ENCODE measurements at places on chromosomes 12 and 14. TPM values are rescaled to one million over a fixed set of nuclear protein-coding genes. Genes with fewer than 3 reads are reported as not detected.
A peak's percentile ranks its signal among the peaks of the same experiment; 100 is the strongest.

KIF26A gene
- total RNA-seq: 5.5 TPM

PRKCH gene
- total RNA-seq: 17.8 TPM

PLEK2 gene
- total RNA-seq: 36.5 TPM

PLEKHH1 gene
- total RNA-seq: 32.4 TPM

STXBP6 gene
- total RNA-seq: 35.7 TPM

STAC3 gene
- total RNA-seq: 0.70 TPM

RPL10L gene
- not detected for total RNA-seq

KRT3 gene
- total RNA-seq: not detected

SMAGP gene
- total RNA-seq: 95.1 TPM

FKBP3 gene
- 94.8 TPM for total RNA-seq

KRT8 gene
- total RNA-seq: 3,707 TPM

- peak; percentile 18 for DNase-seq
Measured at GRCh38 chr14:28142400-28143015, 624.1 kb upstream of the FOXG1 start.

DNA sequence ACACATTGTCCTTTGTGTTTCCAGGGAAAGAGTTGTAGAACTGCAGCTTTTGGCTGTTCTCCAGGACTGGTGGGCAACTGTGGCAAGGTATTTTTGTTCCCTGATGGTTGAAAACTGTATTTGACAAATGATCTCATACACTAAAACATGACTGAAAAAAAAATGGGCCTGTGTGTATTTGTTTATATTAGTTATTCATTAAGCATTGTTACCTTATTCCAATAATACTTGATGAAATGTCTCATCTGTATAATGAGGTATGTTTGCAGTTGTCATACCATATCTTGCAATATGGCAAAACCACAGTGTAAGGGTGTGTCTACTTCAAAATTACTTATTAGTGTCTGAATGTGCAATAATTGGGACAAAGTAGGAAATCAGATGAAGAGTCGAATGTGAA lies 479.4 kb upstream of the NOVA1 start:
- DNase-seq: no peak

DNA sequence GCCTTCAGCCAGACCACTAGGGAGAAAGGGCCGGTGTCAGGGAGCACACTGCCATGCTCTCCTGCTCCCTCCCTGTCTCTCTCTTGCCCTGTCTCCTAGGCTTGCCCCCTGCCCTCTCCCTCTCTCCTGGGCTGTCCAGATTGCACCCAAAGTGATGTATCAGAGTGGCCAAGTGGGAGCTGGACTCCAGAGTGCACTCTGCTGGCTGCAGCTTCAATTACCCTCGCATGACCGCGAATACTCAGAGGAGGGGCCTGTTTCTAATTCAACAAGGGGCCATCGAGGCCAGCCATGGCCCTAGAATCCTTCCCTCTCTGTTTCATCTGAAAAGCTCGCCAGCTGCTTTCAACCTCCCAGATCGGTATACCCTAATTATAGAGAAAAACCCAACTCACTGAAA lies 206.4 kb upstream of the FKBP4 start:
- DNase-seq: no peak

DNA sequence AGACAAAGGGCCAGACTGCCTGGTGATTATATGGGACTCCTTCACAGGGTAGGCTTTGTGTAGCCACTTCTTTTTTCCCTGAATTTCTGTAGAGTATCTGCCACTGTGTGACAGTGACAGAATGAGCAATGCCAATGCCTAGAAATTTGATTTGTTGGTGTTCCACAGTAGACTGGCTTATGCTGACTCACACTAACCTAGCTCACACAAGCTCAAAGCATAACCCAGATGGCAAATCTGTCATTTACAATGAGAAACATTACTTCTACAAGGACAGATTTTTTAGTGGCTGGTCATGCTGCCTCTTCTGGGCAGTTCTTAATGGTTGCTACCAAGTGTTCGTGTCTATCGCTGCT lies 15.9 kb downstream of the CFAP251 start:
- no peak for DNase-seq

- no peak for DNase-seq
Measured at GRCh38 chr12:111411185-111411764, 5.6 kb downstream of the SH2B3 start.

DNA sequence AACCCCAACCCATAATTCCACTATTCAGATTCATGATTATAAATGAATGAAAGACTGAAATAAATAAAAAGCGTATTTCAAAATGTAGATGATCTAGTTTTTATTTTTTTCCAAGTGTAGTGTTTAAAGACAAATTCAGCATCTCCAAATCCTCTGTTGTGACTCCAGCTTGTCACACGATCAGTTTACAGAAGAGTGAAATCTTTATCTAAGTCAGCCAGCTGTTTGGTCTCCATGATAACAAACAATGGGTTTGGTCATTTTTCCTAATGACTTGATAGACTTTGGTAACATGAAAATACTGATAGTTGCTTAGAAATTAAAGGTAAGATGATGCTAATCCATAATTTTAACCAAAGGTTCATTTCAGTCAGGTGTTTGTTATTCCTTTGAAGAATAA lies 114.5 kb upstream of the RASSF8 start:
- DNase-seq: no peak

DNA sequence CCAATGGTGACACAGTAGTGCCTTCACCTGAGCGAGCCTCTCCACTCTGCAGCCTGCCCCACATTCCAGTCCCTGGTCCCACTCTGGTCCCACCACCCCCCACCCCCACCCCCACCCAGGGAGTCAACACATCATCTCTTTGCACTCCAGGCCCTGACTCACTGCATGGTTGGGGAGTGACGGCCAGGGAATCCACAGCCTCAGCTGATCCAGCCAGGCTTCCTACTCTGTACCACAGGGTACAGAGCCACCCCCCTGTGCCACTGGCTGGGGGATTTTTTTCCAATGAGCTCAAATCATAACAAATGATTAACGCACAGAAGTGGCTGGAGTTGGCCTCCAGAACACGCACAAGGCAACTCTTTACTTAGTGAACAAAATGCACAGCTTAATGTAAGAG lies 233.7 kb downstream of the NTF3 start:
- no peak for DNase-seq

GRCh38 chr12:79858518-79858917 lies 76.4 kb downstream of the PPP1R12A start:
- DNase-seq: no peak

GRCh38 chr14:103737432-103738045 lies 21.9 kb downstream of the ZFYVE21 start:
- no peak for DNase-seq

DNA sequence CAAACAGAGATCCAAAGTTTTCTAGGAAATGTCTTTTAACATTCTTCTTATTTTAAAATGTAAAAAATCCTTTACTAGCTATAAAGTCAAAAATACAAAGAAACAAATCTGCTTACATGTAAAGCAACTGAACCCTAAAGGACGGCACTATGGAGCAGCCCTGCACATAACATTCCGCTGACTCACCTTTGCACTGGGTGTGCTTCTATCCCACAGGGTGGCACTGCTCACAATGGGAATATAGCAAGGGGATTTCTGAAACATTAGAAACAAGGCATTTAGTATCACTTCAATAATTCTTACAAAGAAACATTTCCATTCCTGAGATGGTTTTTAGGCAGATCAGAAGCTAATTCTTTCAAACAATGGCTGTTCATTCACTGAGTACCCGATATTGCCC lies 94.3 kb downstream of the C12orf42 start:
- DNase-seq: peak; percentile 14

- peak; percentile 39 for DNase-seq
Measured at GRCh38 chr12:7091660-7092228, 501 bp downstream of the C1R start.

- DNase-seq: peak; percentile 17
Measured at GRCh38 chr12:121806009-121806545, 2.3 kb downstream of the SETD1B start.

DNA sequence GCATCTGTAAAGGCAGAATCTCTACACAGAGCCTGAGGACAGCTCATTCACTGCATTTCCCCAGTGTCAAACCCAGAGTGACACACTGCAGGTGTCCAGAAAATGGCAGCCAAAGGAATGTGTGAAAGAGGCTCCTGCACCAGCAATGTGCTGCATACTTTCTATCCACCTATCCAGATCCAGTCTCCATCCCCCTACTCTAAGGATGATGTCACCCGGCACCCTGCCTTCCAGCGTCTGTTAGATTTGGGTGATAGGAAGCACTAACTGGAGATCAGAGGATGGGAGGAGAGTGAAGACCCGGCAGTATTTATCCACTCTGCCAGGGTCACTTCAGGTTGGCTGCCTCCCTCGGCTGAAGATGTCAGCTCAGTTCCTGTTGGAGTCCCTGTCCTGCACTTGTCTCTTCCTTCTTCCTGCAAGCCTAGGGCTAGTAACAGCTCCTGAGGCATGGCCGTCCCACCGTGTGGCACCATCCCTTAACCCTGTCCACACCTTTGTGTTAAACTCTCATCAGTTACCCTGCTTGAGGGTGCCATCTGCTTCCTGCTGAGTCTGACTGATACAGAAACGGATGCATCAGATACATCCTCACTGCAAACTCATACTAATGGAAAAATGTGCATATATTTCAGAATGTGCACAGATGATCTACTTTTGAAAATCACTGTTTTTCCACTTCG lies 13.0 kb upstream of the GPR68 start:
- no peak for DNase-seq

DNA sequence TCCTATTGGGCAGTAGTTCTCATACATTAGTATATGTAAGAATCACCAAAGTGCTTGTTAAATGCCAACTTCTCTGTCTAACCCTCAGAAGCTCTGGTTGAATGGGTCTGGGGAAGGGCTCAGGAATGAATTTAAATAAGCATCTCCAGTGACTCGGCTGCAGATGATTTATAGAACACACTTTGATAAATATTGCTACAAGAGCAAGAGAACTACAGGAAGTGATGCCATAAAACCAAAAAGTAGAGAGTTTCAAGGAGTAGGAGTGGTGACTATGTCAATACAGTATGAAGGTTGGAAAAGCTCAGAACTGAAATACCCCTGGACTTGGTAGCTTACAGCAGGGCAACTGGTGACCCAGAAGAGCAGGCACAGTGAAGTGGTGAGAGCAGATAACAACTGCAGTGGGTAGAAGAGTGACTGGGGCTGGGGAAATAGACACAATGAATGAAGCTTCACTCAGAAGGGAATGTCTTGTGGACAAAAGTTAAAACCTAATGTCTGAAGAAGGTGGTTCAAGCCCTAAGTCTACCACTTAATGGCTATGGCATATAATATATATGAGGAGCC lies 8.0 kb upstream of the PLEKHA5 start:
- DNase-seq: no peak

DNA sequence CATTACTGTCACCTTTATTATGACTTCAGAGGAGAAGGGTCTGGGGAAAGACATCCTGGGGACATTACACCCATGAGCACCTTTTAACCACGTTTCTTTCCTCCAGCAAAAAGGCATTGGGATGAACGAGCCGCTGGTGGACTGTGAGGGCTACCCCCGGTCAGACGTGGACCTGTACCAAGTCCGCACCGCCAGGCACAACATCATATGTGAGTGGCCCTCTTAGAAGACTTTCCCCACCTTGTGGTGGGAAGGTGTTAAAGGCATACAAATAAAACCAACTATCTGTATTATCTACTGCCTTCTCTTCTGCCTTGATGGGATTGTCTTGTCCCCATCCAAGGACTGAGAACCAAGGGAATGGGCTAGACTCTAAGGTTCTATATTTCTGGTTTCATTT lies 6.0 kb downstream of the PSMD9 start:
- peak; percentile 54 for DNase-seq

All from Caco-2 (cell line).